ENCODE measurements at places on chromosomes 7 and 10.
A peak's percentile ranks its signal among the peaks of the same experiment; 100 is the strongest.

DNA sequence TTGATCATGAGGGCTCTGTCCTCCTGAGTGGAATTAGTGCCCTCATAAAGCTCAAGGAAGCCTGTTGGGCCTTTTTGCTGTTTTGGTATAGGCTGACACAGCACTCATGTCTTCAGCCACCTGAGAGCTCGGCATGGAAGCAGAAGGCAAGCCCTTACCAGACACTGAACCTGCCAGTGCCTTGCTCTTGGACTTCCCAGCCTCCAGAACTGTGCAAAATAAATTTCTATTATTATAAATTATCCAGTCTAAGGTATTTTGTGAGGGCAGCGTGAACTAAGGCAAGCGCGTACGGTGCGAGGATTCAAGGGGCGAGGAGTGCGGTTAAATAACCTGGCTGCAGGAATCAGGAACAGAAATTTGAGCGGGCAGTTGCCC, 281.5 kb upstream of the LYZL1 start:
- DNase-seq = no peak

DNA sequence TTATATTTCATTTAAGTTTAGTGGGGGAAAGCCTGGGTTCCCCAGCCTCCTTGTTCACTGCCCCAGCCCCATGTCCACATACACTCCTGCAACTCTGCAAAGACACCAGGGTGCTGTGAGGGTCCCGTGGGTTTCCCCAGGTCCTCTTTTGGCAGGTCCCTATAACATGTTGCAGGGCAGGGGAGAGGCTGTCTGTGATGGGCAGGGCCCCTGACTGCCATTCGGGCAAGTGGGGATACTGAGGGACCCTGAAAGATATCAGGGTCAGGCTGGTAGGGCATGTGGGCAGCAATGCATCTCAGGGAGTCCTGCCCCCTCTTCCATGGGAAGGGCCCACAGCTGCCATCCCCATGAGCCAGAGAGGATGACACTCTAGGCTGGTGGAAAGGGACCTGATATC, 28.4 kb downstream of the RASGEF1A start:
- no peak for DNase-seq

- DNase-seq = peak; percentile 44
These were observed 124.2 kb upstream of the SEM1 start for GRCh38 chr7:96833676-96834453.

GRCh38 chr7:114823290-114823689, 98.6 kb upstream of the MDFIC start:
- DNase-seq = no peak

- DNase-seq = no peak
These were observed 75.0 kb upstream of the CTBP2 start for GRCh38 chr10:125235093-125236069.

DNA sequence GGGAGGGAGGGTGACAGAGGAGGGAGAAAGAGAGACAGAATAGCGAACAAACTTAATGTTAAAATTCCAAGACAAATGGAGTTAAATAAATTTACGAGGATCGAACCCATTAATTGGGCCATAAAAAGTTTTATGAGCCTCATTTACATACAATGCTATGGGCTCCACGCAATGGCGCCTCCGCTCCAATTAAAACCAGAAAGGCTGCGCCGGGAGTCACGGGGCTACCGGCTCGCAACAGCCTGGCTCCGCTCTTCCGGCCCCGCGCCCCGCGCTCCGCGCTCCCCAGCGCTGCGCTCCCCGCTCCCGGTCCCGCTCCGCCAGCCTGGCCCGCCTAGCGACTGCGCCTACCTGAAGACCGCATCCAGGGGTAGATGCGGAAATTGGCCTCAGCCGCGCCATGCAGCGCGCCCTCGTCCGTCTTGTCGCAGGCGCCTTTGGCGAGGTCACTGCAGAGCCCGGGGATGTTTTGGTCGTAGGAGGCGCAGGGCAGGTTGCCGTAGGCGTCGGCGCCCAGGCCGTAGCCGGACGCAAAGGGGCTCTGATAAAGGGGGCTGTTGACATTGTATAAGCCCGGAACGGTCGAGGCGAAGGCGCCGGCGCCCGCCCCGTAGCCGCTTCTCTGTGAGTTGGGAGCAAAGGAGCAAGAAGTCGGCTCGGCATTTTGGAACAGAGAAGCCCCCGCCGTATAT, 513 bp downstream of the HOXA7 start:
- DNase-seq = peak; percentile 65

DNA sequence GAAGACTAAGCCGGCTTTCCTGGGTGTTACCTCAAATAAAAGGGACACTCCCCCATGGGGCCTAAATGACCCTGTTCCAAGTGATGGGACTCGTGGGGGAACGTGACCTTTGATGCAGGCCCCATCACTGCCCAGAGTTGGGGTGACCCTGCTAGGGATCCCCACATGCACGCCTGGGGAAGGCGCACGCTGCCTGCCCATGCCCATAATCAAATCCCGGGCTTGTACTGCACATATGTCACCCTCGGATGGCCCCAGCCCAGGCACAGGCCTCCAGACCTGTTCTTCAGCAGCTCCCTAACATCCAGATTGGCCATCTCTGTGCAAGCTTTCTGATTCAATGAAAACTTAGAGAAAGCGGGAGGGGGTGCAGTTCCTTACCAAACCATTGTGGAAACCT, 14.7 kb downstream of the EBF3 start:
- no peak for DNase-seq

DNA sequence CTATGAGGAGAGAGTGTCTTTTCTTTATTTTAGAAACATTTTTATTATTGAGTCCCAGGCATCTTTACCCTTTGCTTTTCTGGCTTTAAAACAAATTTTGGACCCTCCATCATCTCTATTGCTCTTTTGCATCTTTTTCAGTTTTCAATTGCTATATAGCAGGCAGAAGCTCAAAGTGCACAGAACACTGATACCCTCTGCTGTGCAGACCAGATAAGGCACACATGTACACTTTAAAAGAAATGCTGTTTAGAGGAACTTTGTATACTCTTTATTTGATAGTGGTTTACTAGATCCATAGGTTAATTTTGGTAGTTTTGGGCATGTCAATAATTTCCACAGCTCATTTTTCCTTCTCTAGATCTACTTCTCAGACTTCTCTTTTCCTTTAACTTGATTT, 324.2 kb downstream of the SH2D4B start:
- no peak for DNase-seq

DNA sequence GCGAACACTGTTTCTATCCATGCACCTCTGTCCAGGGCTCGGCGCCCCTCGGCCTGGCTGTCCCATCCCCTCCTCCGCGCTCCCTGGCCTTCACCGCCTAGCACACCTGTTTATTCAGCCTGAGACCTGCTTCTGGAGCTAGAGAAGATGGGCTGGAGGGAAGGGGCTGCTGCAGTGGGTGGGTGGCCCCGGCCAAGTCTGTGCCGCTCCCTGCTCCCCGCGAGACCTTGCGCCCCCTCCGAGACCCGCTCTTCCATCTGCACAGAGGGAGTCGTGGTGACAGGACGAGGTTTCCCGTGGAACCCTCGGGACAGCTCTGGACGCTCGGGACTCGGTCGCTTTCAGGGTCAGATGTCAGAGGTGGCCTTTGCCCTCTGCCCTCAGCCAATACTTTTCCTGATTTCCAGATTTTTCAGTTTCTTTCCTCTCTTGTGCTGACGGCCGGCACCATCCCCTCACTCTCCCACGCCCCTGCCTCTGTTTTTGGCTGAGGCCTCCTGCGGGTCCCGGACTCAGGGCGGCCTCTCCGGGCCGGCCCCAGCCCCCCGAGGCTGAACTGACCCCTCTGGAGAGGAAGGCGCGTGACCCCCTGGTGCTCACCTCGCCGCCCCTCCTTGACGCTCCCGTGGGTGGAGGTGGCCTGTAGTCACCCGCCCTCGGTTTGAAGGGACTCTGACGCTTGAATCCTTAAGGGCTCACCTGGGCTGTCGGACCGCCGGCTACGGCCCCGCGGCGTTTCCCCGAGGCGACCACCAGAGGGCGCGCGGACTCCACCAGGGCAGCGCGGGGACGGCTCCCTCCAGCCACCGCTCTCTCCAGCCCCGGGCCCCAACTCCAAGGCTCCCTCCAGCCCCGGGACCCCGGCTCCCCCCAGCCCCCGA, 15.6 kb downstream of the SHH start:
- DNase-seq = peak; percentile 37

- DNase-seq = no peak
These were observed 72.1 kb downstream of the GNAI1 start for GRCh38 chr7:80206763-80207162.

DNA sequence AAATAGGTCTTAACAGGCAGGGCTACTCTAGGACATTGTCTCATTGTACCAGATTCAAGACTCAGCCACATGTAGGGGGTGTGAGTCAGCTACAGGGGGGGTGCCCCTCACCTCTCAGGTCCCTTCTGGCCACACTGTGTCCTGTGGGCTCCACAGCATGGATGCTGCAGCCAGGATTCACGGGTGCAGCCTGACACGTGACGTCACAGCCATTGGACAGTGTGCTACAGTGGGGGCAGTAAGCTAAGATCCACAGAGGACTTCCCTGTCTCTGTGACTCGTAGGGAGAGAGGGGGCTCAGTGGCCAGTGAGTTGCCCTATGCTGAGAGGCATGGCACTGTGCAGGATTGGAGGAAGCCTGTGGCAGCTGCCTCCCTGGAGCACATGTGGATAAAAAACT, 77.9 kb downstream of the TMEM178B start:
- no peak for DNase-seq

GRCh38 chr10:82826132-82826531, 951.1 kb downstream of the NRG3 start:
- no peak for DNase-seq

DNA sequence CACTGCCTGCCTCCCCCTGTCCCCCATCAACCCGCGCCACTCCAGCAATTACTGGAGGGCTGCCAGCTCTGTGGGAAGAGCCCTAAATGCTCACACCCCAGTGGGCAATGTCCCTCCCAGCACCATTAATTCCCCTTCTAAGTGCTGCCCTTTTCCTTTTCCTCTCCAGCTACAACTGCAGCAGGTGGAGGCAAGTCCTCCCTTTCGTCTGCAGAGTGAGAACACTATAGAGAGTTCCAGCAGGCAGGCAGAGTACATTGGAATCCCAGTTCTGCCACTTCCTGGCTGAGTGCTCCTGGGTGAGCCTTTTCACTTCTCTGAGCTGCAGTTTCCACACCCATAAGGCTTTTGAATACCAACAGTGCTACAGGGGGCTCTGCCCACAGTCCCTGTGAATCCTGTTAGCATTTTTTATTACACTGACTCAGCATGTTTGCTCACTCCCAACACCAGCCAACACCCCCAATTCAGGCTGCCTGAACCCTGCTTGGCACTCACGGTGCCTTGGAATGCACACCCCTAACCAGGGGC, 447.0 kb downstream of the GRID1 start:
- DNase-seq = no peak

GRCh38 chr10:35201234-35201633, 74.6 kb downstream of the CREM start:
- no peak for DNase-seq

DNA sequence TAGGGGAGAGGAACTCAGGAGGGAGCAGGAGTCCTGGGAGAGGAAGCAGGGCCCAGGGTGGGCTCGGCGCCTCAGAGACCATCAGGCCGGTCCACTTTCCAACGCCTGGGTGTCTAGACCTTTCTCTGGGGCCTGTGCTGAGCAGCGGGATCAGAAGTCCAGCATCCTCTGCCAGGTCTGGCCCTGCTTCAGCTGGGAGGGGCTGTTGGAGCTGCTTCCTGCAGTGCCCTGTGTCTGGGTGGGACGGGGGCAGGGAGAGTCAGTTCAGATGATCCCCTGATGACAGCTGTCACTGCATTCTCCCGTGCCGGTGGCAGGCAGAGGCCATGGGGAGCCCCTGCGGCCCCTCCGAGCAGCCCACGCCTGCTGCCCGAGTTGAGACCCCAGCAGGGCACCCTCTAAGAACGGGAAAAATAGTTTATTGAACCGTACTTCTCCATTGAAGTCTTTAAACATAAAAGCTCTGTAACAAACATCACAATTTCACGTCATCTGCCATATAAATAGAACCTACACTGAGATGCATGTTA, 23.3 kb downstream of the AP5Z1 start:
- DNase-seq = peak; percentile 39

DNA sequence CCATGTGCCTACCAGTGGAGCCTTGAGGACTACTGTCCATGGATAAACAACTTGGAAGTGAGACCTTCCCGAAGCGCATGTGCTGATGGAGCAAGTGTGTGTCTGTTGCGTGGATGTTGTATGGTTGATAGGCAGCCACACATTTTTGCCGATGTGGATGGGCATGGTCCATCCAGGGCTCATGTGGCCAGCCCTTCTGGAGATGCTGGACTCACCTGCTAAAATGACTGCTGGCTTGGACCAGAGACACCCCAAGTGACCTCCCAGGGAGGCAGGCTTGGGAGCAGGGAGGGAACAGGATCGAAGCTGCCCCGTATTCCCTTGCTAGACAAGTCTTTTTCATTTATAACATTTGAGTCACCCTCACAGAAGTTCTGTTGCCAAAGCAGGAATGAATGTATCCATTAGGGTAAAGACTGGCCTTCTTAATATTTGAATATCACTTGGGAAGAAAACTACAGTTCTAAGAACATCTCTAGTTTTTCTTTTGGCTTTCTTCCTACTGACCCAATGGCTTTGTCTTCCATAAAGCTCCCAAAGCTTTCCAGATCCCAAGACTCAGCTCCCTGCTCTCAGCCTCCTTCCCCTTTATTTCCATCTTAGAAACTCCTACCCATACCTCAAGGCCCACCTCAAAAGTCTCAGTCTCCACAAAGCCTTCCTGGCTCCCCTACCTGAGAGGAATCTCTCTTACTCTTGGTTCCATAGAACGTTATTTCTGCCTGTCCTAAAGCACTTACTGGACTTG, 3.0 kb downstream of the PTPRE start:
- DNase-seq = no peak

DNA sequence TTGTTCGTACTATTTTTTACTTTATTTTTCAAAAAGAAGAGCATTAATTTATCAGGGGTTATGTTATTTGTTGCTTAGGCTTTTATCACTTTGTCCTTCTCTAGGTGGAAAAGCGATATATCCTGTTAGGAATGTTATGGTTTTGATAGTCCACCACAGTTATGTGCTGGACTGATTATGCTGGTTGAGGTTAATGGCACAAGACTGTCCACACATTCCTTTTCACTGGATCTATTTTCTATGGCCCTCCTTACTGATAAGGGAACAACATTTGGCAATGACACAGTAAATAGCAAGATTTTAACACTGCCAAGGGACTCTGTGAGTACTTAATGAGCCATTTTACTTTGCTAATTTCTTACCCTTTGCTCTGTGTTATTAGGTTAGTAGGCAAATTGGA, 1212.3 kb downstream of the NXPH1 start:
- no peak for DNase-seq

DNA sequence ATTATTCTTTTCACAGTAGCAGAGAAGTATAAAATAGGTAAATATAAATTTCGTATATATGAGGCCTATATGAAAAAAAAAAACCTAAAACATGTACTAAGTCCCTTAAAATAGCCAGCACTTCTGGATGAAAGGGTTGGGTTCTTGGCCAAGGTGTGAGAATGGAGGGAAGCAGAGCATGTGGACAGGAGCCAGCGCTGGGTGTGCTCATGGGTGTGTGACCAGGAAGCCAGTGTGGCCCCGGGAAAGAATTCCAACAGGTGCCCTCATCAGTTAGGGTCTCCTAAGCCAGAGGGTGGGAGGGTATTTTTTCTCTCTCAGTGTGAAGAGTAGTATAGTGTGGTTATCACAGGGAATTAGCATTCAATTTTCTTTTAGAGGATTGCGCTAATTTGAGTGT, 401.9 kb upstream of the IGFBP3 start:
- DNase-seq = no peak
